ENCODE measurements at places on chromosomes 16 and 17. TPM values are rescaled to one million over a fixed set of nuclear protein-coding genes. Genes with fewer than 3 reads are reported as not detected.

The SLC16A11 gene
- 0.48 TPM for total RNA-seq

GRCh38 chr17:18141210-18141803, 32.8 kb downstream of the MYO15A start:
- no peaks in the 10 kb centered on the region for H3K36me3 ChIP-seq
- no peak overlapping the region for H3K27ac ChIP-seq
- H3K4me3 ChIP-seq, result no peak overlapping the region
- peaks cover 12% of the 10 kb centered on the region for H3K4me1 ChIP-seq
- DNase-seq, result no peak

- H3K4me1 ChIP-seq, result 0 out of 2 replicates have a peak, but pooled peaks cover 1% of the 10 kb centered on the region
- DNase-seq, result peak; percentile 64
- H3K4me3 ChIP-seq, result no peak overlapping the region
These were observed 6.5 kb upstream of the CACNA1H start for GRCh38 chr16:1146409-1146808.

DNA sequence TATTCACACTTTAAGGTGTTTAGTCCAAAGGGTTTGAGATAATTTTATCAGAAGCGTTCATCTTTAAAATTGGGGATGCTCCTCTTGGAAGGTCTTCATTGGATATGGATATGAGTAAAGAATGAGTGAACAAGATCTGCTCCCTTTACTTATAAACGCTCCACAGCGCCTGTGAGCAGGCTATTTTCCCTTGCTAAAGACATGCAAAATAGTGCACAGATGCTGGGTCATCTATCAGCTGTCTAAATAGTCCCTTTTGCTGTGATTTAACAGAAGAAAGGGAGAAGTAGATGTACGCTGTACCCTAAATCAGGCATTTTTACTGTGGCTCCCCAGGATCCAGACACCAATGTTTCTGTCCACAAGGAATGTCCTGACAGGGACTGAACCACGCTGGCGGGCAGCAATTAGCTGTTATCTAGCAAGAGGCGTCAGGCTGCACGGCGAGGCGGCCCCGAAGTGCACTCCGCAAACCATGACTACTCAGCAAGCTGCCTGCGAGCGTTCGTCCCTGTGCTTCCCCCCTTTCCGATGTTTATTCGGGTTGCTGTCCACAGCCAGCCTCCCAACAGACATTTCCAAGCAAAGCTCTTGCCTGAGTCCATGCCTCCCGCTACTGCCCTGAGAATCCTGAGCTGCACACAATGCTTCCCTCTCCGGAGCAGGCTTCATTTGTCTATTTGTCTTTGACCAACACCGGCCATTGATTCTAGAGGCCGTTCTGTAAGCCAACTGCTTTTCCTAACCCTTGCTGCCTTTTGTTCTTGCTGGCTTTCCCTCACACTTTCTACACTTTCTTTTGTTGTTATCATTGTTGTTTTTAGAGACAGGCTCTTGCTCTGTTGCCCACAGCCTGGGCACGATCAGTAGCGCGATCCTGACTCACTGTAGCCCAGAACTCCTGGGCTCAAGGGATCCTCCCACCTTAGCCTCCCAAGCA, 55.7 kb upstream of the CNEP1R1 start:
- no peaks in the 10 kb centered on the region for H3K27me3 ChIP-seq
- no peaks in the 10 kb centered on the region for H3K36me3 ChIP-seq
- no peak overlapping the region for H3K4me3 ChIP-seq
- DNase-seq, result no peak
- no peak overlapping the region for H3K27ac ChIP-seq

DNA sequence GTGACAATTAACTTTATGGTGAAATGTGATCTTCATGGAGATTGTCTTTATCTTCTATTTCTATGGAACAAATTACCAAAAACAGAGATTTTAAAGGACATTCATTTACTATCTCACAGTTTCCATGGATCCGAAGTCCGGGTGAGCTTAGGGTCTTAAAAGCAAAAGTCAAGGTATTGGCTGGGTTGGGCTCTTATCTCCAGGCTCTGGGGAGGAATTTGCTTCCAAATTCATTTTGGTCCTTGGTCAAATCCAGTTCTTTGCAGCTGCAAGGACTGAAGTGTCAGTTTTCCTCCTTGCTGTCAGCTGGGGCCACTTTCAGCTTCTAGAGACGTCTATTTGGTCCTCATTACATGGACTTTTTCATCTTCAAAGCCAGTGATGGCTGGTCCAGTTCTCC, 395.8 kb upstream of the MAF start:
- no peak overlapping the region for H3K27ac ChIP-seq
- no peaks in the 10 kb centered on the region for H3K27me3 ChIP-seq
- DNase-seq, result no peak
- H3K4me1 ChIP-seq, result peaks cover 36% of the 10 kb centered on the region
- H3K4me3 ChIP-seq, result no peak overlapping the region
- no peaks in the 10 kb centered on the region for H3K36me3 ChIP-seq

DNA sequence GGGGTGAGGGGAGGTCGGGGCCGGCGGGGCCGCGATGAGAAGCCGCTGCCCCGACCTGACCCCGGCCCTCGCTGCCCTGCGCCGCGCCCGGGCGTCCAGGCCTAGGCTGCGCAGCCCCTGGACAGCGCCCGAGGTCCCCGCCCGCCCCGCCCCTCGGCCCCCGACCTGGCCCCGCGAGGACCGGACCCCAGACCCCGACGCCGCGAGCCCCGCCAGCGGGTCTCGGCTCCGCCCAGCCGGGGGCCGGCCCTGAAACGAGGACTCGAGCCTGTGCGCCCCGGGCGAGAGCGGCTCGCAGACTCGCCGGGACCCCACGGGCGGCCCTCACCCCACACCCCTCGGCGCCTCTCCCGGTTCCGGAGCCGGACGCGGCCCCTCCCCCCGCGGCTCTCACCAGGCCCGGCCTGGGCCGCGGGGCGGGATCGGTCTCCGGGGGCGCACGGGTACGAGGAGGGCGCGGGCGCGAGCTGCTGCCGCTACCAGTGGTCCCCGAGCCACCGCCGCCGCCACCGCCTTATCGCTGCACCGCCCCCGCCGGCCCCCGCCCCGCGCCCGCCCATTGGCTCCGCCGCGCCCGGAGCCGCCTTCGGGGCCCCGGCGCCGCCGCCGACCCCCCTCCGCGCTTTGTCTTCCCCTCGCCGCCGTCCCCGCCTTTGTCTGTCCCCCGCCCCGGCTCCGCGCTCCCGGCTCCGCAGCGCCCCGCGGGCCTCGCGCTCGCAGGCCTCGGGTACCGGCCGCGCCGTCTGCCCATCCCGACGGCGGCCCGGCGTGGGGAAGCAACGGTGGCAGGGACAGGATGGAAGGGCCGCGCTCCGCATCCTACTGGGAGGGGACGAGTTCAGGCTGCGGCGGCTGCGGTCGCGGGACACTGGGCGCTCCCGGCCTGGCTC, at the start of gene LIMD2:
TSS of gene LIMD2 (minus strand) at position 488 of the 890 bp plus-strand sequence. CDS start 827 bp downstream, outside the sequence.
- peaks cover 49% of the 10 kb centered on the region for H3K4me1 ChIP-seq
- H3K27me3 ChIP-seq, result peaks cover 6% of the 10 kb centered on the region
- peak; percentile 76 for DNase-seq
- peaks cover 17% of the 10 kb centered on the region for H3K36me3 ChIP-seq
- H3K27ac ChIP-seq, result no peak within 1 kb of the TSS

DNA sequence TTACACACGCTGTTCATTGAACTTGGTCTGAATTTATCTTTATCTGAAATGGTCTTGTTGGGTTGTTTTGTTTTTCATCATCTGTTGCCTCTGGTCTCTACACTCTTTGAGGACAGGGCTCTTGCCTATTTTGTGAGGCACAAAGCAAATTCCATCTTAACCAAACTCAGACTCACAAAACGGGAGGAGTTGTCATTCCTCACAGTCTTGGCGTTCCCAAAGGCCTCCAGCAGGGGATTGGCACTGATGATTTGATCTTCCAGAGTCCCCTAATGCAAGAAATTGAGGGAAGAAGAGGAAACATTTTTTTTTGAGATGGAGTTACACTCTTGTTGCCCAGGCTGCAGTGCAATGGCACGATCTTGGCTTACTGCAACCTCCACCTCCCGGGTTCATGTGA, 8.7 kb downstream of the MYH3 start:
- DNase-seq, result no peak
- no peaks in the 10 kb centered on the region for H3K36me3 ChIP-seq
- H3K27me3 ChIP-seq, result no peaks in the 10 kb centered on the region
- peak overlapping the region; percentile 3 for H3K27ac ChIP-seq
